Small intestine (tissue), 16 donors: ENCODE measurements at places on chromosomes 4 and X. TPM values are rescaled to one million over a fixed set of nuclear protein-coding genes. Genes with fewer than 3 reads are reported as not detected.

Gene DNAAF6
- not detected for polyA plus RNA-seq

Gene CHRDL1
- 1.3 TPM for polyA plus RNA-seq

Gene RIBC1
- polyA plus RNA-seq = 0.75 TPM

Gene WAS
- 6.2 TPM for polyA plus RNA-seq

Gene AMTN
- not detected for polyA plus RNA-seq

Gene TSPYL2
- 10.0 TPM for polyA plus RNA-seq
